Naive B cell (primary cell): ENCODE measurements at places on chromosomes 1 and 21. TPM values are rescaled to one million over a fixed set of nuclear protein-coding genes. Genes with fewer than 3 reads are reported as not detected.

PRAMEF12 gene
- not detected for polyA plus RNA-seq

PPP1R15B gene
- 38.5 TPM for polyA plus RNA-seq

DONSON gene
- not detected for polyA plus RNA-seq

PPFIA4 gene
- not detected for polyA plus RNA-seq

ZBTB7B gene
- polyA plus RNA-seq = 2.5 TPM

PPP2R5A gene
- polyA plus RNA-seq = 26.7 TPM

OR10T2 gene
- not detected for polyA plus RNA-seq

SLC16A1 gene
- polyA plus RNA-seq = 4.6 TPM

PEAR1 gene
- not detected for polyA plus RNA-seq
